ENCODE measurements at places on chromosomes 13 and 19. TPM values are rescaled to one million over a fixed set of nuclear protein-coding genes. Genes with fewer than 3 reads are reported as not detected.

- no peak for DNase-seq
Measured at GRCh38 chr13:87678372-87678752, 7.2 kb downstream of the SLITRK5 start.

- DNase-seq = no peak
Measured at GRCh38 chr19:47854459-47854858, 4.6 kb upstream of the TPRX2 start.

ZNF723 gene
- not detected for total RNA-seq

GARIN5A gene
- total RNA-seq = 0.51 TPM

GRCh38 chr13:21059641-21060337 is 1.6 kb downstream of the LATS2 start:
- DNase-seq = no peak

SIGLEC5 gene
- total RNA-seq = not detected

- DNase-seq = peak; percentile 99
Measured at GRCh38 chr19:14525729-14526128, 3.7 kb upstream of the TECR start.

IZUMO1 gene
- total RNA-seq = 0.26 TPM

DNA sequence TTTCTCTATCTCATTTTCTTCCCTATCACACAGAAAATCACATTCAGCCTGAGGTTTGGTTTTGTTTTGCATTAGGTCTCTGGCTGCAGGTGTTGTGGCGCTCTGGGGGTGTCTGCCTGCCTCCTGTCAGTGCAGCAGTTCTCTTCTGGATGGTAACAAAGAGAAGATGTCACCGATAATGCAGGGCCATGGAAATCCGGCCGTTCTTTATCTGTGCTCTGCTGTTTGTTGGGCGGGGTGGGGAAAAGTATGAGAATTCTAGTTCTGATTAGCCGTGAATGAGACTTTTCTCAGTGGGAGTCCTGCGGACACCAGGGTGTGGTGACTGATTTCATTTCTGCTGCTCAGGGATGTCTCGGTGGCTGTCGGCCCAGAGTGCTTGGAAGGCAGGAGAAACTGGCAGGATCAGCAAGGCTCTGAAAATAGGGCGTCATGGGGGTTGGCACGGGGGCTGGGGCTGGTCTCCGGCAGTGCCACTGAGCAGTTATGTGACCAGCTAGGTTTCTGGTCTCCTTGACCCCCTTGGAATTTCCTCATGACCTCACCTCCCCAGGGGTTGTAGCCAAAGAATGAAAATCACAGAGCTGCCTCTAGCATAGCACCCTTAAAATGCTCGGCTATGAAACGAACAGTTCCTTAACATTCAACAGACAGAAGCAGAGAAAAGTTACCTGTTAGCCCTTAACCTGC is 5.0 kb downstream of the RNF113B start:
- DNase-seq = no peak

DNA sequence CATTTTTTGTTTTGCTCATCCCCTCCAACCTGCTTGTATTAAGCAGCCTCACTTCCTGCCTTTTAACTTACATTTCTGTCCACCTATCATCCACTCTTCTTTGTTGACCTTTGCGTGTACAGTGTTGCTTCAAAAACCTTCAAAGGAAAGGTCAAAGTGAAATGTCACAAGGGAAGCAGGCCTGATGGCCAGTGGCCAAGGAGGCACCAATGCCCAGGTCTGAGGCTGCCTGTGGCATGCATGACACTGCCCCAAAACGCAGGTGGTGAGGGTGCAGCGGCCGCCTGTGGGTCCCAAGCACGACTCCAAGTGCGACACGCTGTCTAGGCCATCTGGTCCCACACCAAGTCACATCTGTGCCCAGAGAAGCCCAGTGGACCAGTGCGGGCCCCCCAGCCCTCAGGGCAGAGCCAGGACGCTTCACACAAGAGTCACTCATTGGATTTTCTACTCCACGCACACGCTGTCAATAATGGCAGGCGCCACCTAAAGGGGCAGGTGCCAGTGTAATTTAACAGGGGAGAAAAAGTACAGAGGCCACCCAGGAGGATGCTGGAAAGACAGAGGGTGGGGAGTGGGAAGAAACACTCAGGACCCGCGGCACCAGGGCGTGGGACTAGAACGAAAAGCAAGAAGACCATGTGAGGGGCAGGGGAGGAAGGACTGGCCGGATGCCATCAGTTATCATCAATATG is 23.5 kb downstream of the SLC7A1 start:
- DNase-seq = no peak

DNA sequence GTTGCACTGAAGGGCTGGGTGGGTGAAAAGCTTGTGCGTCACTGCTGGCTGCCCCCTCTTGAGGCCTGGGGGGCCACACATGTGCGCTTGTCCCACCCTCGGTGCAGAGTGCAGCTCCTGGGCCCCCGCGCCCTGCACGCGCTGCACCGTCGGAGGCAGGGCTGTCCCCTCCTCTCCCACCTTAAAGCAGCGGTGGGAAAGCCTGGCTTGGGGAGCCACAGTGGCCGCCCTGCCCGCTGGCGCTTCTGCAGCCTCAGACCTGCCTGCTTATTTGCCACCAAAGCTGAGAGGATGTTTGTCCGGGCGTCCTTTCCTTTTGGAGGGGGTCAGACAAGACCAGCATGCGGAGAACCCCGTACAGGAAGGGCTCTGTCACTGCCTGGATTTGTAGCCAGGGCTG is 26.7 kb downstream of the PLEKHJ1 start:
- DNase-seq = no peak

DNA sequence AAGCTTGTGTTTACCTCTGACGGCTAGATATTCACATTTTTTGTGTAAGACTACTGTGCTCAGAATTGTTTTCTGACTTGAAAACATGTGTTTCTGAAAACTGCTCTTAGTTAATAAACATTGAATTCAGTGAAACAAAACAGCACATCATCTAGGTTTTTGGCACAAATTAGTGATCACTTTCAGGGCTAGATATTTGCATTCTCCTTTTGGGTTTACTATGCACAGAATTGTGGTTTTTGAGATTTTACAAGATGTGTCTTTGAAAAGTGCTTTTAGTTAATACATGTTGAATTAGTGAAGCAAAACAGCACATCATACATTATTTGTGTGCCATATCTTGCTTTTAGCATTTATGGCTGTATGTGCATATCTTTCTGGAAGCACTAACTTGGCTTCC is 8.2 kb upstream of the PARP4 start:
- no peak for DNase-seq

DNA sequence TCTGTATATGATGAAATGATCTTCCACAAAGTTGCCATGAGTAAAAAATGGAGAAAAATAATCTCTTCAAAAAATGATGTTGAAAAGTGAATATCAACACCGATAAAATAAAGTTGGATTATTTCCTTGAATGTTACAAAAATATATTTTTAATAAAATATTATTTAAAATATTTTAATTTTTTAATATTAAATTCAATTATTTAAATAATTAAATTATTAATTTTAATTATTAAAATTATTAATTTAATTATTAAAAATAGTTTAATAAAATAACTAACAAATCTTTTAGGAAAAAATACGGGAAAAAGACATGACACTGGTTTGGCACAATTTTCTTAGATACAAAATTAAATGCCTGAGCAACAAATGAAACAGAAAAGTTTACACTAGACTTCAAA is 21.3 kb downstream of the ZNF626 start:
- no peak for DNase-seq

DNA sequence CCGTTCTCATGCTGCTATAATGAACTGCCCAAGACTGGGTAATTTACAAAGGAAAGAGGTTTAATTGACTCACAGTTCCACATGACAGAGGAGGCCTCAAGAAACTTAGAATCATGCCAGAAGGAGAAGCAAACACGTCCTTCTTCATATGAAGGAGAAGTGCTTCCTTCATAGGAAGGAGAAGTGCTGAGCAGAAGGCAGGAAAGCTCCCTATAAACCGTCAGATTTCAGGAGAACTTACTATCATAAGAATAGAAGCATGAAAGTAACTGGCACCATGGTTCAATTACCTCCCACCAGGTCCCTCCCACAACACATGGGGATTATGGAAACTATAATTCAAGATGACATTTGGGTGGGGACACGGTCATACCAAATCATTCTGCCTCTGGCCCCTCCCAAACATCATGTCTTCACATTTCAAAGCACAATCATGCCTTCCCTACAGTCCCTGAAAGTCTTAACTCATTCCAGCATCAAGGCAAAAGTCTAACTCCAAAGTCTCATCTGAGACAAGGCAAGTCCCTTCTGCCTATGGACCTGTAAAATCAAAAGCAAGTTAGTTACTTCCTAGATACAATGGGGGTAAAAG is 10.6 kb downstream of the ACOD1 start:
- DNase-seq = no peak

ZNF329 gene
- 14.1 TPM for total RNA-seq

DNA sequence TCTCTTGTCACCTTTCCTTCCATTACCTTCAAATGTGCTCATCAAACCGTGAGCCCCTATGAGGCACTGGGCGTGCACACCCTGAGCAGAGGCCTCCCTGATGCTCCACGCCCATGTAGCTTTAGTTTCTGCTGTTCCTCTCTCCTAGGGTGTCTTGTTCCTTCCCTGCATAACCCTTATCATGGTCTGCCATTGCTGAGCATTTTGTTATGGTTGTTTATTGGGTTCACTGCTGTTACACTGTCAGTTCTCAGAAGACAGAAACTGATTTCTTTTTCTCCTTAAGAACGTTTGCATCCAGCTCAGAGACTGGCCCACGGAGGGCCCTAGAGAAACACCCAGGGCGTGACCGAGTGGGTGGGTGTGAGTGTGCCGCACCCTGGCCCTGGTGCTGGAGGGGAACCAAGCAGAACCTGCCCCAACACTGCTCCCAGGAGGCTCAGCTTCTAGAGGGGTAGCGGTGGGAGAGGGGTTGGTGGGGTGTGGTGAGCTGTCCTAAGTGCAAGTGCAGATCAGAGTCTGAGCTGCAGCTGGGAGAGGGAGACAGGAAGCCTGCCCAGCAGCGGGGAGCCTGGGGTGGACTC is 61.4 kb upstream of the URI1 start:
- DNase-seq = no peak

MCEMP1 gene
- not detected for total RNA-seq

- no peak for DNase-seq
Measured at GRCh38 chr19:4206818-4207484, 22.4 kb upstream of the EBI3 start.

GRCh38 chr19:51398096-51398704 is 7.8 kb upstream of the C19orf84 start:
- peak; percentile 24 for DNase-seq

GRCh38 chr19:48603001-48603400 is 3.5 kb upstream of the SPACA4 start:
- DNase-seq = no peak

DNA sequence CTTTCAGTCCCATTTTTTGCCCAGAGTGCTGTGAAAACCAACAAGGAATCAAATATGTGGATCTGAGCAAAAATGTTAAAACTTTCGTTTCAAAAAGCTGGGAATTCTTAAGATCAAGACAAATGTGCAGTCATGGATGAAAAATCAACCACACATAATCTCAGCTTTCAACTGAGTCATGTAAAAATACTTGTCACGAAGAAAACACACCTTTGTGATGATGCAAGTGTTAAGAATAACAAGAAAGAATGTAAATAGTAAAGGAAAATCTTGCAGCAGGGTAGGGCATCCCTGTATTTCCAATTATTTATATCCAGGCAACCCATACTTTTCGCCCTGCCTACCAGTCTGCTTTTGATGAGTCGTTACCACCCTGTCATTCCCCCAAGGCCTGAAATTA is 27.4 kb upstream of the DCLK1 start:
- peak; percentile 61 for DNase-seq

SIGLEC8 gene
- total RNA-seq = not detected

POU2F2 gene
- total RNA-seq = 0.26 TPM

GRCh38 chr13:100694722-100695508 is 20.3 kb upstream of the TMTC4 start:
- DNase-seq = peak; percentile 22

KLK12 gene
- not detected for total RNA-seq

- no peak for DNase-seq
Measured at GRCh38 chr13:85565652-85566051, 233.6 kb downstream of the SLITRK6 start.

SRRM5 gene
- not detected for total RNA-seq

DNA sequence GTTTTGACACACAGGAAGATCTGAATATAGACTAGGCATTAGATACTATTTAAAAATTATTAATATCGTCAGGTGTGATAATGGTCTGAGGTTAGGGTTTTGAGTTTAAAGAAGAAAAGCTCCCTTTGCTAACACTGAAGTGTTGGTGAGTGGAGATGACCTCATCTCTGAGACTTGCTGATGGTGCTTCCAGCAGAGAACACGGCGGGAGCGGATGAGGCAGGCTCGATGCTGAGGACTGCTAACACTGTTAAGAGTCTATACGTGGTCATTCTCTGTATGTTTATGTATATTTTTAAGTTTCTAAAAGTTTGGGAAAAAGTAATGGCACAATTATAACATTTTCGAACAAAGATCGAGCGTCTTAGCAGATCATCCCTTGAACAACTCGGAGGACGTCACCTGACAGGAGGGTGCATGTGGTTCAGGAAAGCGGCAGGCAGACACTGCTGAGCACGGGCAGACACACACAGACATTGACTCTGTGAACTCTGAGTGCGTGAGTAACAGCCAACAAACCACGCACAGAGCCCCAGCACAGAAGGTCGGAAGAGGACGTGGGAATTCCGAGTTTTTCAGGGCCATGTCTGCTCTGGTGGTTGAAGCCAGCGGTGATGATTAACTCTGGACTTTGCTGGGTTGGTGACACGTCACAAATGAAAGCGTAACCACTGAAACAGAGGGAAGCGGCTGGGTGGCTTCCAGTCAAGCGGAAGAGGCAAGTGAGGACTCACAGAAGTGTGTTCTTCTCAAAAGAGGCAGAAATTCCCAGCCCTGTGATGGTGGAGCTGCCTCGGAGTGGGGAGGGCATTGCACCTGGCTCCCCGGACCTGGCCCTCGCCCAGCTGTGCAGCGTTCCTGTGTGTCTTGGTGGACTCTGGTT is 91.9 kb upstream of the TEX29 start:
- no peak for DNase-seq

KLK5 gene
- 3.4 TPM for total RNA-seq

- DNase-seq = peak; percentile 56
Measured at GRCh38 chr13:50168786-50169185, 153.5 kb downstream of the KCNRG start.

- no peak for DNase-seq
Measured at GRCh38 chr19:36987091-36987490, 71.0 kb downstream of the ZNF568 start.

DNA sequence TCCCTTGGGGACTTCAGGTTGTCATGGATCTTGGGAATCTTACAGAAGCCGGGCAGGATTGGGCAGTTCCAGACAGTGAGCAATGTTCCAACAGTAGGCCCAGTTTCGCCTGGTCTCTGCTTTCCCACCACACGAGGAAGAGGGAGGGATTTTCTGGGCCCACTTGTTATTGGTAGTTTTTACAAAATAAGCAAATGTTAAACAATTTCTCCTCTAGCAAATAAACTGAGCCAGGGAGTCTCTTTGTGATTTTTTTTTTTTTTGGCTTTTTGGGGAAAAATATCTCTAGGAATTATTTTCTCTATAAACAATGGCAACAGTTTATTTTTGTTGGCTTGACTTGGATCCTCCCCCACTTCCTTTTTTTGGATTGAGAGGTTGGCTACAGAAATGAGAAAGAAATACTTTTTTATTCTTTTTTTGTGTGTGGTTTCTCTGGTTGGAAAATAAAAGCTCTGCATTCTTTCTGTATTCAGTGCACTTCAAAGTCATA is 89.3 kb downstream of the TM9SF2 start:
- DNase-seq = no peak

KLF1 gene
- not detected for total RNA-seq

Data from bronchial epithelial cell (primary cell).